ENCODE measurements at places on chromosomes 1 and 21. TPM values are rescaled to one million over a fixed set of nuclear protein-coding genes. Genes with fewer than 3 reads are reported as not detected.

GRCh38 chr1:923131-923990, at the start of gene SAMD11:
Gene SAMD11, plus strand, starts transcription at chr1:923923. Its CDS starts 509 bp downstream, at chr1:924432.
- H3K4me1 ChIP-seq = no peaks in the 10 kb centered on the region
- peak within 1 kb of the TSS; percentile 3 for H3K4me3 ChIP-seq
- peaks cover 27% of the 10 kb centered on the region for H3K27me3 ChIP-seq
- DNase-seq = peak; percentile 53

DNA sequence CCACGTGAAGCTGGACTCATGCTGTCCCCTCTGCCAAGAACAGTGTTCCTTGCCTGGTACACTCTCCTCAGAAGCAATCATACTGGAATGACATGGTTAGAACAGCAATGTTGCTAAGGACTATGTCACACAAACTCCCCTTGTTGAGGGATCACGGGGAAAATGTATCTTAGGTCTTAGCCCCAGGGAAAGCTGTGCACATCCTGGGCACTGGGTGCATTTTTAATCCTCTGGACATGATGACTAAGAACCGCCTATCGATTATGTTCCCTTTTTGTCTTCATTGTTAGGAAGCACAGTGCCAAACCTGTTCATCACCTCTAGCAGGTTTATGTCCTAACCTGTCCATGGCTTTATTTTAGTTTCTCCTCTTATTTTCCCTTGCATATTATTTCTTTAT, 115.1 kb downstream of the HIVEP3 start:
- H3K27ac ChIP-seq = no peak overlapping the region
- no peaks in the 10 kb centered on the region for H3K36me3 ChIP-seq
- no peaks in the 10 kb centered on the region for H3K4me1 ChIP-seq

- H3K4me3 ChIP-seq = no peak overlapping the region
- H3K27me3 ChIP-seq = peaks cover 16% of the 10 kb centered on the region
- H3K36me3 ChIP-seq = no peaks in the 10 kb centered on the region
- DNase-seq = no peak
Measured at GRCh38 chr1:110433803-110434202, 17.1 kb upstream of the PROK1 start.

CFHR3 gene
- total RNA-seq = not detected

CYP4A11 gene
- not detected for total RNA-seq

MYOC gene
- total RNA-seq = not detected

DNA sequence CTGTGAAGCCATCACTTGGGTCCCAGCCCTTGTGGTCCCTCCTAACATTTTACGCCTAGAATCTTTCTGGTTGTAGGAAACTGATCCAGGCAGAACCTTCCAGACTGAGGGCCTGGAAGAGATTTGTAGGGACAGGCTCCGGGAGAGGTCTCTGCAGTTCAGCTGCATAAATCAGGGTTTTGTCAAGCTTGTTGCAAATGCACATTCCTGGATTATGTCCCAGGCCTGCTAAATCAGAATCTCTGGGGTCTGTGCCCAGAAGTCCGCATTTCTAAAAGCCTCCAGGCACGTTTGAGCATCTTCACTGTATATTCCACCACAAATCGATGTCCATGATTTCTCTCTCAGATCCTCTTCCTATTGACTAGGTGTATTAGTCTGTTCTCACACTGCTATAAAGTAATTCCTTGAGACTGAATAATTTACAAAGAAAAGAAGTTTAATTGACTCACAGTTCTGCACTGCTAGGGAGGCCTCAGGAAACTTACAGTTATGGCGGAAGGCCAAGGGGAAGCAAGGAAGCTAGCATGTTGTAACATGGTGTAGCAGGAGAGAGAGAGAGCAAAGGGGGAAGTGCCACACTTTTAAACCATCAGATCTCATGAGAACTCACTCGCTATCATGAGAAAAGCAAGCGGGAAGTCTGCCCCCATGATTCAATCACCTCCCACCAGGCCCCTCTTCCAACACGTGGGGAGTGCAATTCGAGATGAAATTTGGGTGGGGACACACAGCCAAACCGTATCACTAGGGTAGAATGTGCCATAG, 1.2 kb upstream of the FHAD1 start:
- H3K36me3 ChIP-seq = no peaks in the 10 kb centered on the region
- DNase-seq = no peak
- H3K27ac ChIP-seq = no peak overlapping the region
- peaks cover 3% of the 10 kb centered on the region for H3K4me1 ChIP-seq
- H3K27me3 ChIP-seq = peaks cover 23% of the 10 kb centered on the region
- no peak overlapping the region for H3K4me3 ChIP-seq

All from endothelial cell of umbilical vein (primary cell).